Endothelial cell of coronary artery (primary cell): ENCODE measurements at places on chromosomes 4 and X. TPM values are rescaled to one million over a fixed set of nuclear protein-coding genes. Genes with fewer than 3 reads are reported as not detected.

SPANXN5 gene
- not detected in 2 replicates for total RNA-seq

TMEM184C gene
- total RNA-seq = 29.9 and 38.6 TPM in 2 replicates

TRIM2 gene
- total RNA-seq = 14.7 and 17.3 TPM in 2 replicates

PDGFRA gene
- 1.2 and 12.0 TPM in 2 replicates for total RNA-seq

NEUROG2 gene
- total RNA-seq = not detected in 2 replicates

CEP44 gene
- 11.3 and 15.2 TPM in 2 replicates for total RNA-seq

PNMA6F gene
- total RNA-seq = not detected in 2 replicates

FAM199X gene
- 26.5 and 28.7 TPM in 2 replicates for total RNA-seq

GLRA3 gene
- not detected in 2 replicates for total RNA-seq

XAGE1A gene
- total RNA-seq = not detected in 2 replicates

POF1B gene
- not detected in 2 replicates for total RNA-seq

TEX13B gene
- not detected in 2 replicates for total RNA-seq

CLDN34 gene
- 0.09 TPM in 1 of 2 replicates, not detected in the other for total RNA-seq

SMIM31 gene
- total RNA-seq = not detected in 2 replicates

GPR82 gene
- total RNA-seq = not detected in 2 replicates

LNX1 gene
- total RNA-seq = 1.0 and 1.8 TPM in 2 replicates

ZCCHC18 gene
- total RNA-seq = 1.6 and 1.8 TPM in 2 replicates

CLGN gene
- 0.09 and 0.54 TPM in 2 replicates for total RNA-seq

DRP2 gene
- 0.18 and 0.47 TPM in 2 replicates for total RNA-seq

TTC29 gene
- total RNA-seq = under 0.01 TPM in 1 of 2 replicates, not detected in the other

BEND4 gene
- total RNA-seq = 0.19 and 0.27 TPM in 2 replicates
